ENCODE measurements at places on chromosomes 4 and X. TPM values are rescaled to one million over a fixed set of nuclear protein-coding genes. Genes with fewer than 3 reads are reported as not detected.

The FAM184B gene
- total RNA-seq: not detected

The FAM47E gene
- total RNA-seq: 1.0 TPM

The CDX4 gene
- total RNA-seq: not detected

The MAOA gene
- 174 TPM for total RNA-seq

The IL9R gene
- total RNA-seq: not detected

The RNF128 gene
- 0.78 TPM for total RNA-seq

The MAGEC3 gene
- total RNA-seq: not detected

The ETDA gene
- total RNA-seq: not detected

The UGT8 gene
- 0.11 TPM for total RNA-seq

The BST1 gene
- total RNA-seq: 10.2 TPM

The TRMT44 gene
- 11.4 TPM for total RNA-seq

The MAGEA4 gene
- not detected for total RNA-seq

The CT45A5 gene
- total RNA-seq: not detected

The UNC5C gene
- total RNA-seq: 3.8 TPM

The PAGE4 gene
- not detected for total RNA-seq

The CT45A3 gene
- not detected for total RNA-seq

The SPANXD gene
- not detected for total RNA-seq

The FGF2 gene
- total RNA-seq: 4.3 TPM

- DNase-seq: no peak
Observed at GRCh38 chr4:80307183-80307735, 28.3 kb upstream of the CFAP299 start.

- peak; percentile 99 for DNase-seq
Observed at GRCh38 chrX:1391707-1392375, at the start of gene SLC25A6. TSS of gene SLC25A6 (minus strand) at chrX:1392113. CDS start at chrX:1392009, 104 bp downstream.

- no peak for DNase-seq
Observed at GRCh38 chr4:52822972-52823701, 39.0 kb upstream of the RASL11B start.

GRCh38 chr4:71186566-71187403 lies 152.0 kb upstream of the SLC4A4 start:
- no peak for DNase-seq

GRCh38 chrX:33970028-33970967 lies 161.8 kb downstream of the FAM47A start:
- DNase-seq: no peak

DNA sequence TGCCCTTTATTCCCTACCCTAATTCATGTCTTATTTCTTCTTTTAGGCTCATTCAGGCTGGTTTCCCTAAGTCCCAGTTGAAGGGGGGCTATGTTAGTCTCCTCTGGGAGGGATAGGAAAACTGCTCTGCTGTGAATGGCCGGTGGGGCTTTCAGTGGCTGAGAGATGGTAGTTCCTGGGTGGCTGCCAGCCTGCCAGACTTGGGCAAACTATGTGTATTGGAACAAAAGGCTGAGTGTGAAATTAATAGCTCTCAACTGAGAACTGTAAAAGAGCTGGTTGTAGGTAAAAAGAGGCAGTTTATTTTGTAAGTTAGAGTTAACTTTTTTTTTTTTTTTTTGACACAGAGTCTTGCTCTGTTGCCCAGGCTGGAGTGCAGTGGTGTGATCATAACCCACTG lies 28.8 kb downstream of the ARHGAP10 start:
- DNase-seq: no peak

- peak; percentile 79 for DNase-seq
Observed at GRCh38 chr4:11367371-11367770, 61.3 kb downstream of the HS3ST1 start.

- DNase-seq: no peak
Observed at GRCh38 chr4:56127716-56128115, 179.0 kb downstream of the CEP135 start.

- no peak for DNase-seq
Observed at GRCh38 chrX:24657671-24658386, 10.7 kb upstream of the PCYT1B start.

GRCh38 chr4:89162496-89162895 lies 51.2 kb downstream of the TIGD2 start:
- DNase-seq: no peak

DNA sequence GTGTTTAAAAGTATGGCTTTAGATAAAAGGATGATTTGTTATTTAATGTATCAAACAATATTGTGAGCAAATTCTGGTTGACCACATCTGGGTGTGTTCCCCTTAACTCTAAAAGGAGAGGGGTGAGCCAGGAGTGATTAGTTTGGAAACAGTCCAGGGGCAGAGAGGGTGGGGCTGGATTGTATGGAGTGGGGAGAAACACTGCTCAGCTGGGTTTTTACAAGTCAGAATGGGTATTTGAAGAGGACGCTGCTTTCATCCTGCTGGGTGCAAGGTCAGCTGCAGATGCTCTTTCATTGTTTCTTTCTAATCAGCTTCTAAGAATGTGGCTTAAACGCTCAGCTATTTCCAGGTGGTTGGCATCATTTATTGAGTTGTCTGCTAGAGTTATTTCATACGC lies 82.8 kb upstream of the LIMCH1 start:
- DNase-seq: no peak

DNA sequence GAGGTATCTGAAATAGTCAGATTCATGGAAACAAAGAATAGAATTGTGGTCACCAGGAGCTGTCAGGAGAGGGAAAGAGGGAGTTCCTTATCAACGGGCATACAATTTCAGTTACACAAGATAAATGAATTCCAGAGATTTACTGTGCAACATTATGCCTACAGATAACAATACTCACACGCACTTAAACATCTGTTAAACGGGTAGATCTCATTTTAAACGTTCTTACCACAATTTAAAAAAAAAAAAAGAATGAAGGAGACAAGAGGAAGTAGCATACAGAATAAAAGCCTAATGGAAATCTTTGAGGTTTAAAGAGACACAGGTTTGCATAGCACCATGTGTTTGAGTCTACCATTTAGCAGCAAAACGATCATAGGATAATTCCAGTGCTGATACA lies 298.0 kb downstream of the DKK2 start:
- no peak for DNase-seq

DNA sequence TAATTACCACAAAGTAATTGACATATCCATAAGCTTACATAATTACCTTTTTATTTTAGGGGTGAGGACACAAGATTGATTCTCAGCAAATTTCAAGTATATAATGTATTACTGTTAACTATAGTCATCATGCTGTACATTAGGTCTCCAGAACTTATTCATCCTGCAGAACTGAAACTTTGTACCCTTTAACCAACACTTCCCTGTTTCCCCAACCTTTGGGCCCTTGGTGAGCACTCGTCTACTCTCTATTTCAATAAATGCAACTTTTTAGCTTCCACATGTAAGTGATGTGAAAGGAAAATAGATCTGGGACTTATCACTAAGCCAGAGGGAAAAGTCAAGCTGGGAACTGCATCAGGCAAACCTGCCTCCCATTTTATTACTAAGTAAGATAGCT lies 33.6 kb upstream of the CCNG2 start:
- DNase-seq: no peak

GRCh38 chr4:163470391-163470790 lies 3.2 kb downstream of the TKTL2 start:
- no peak for DNase-seq

GRCh38 chrX:139776599-139776998 lies 68.6 kb upstream of the MCF2 start:
- DNase-seq: no peak

GRCh38 chr4:121593760-121594159 lies 103.0 kb downstream of the ANXA5 start:
- DNase-seq: no peak

GRCh38 chr4:4633431-4633830 lies 91.6 kb upstream of the STX18 start:
- DNase-seq: no peak

GRCh38 chr4:10605746-10606482 lies 78.7 kb downstream of the CLNK start:
- no peak for DNase-seq

- DNase-seq: peak; percentile 79
Observed at GRCh38 chr4:140152751-140153418, 1.1 kb downstream of the MAML3 start.

DNA sequence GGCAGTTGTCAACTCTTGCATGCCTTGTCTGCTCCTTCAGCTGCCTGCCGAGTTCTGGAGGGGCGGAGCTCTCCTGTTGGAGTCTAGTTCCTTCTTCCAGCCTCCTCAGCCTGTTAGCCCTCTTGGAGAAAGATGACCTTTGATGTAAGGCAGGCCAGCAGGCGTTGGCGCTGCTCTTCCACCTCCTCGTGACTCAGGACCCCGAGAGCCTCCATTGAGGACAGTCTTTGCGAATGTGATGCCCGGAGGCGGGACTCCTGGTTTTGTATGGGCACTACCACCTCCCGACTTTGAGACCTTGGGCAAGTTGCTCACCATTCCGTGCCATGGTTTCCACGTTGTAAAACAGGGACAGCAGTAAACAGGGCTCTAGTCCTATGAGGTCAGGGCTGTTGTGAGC lies 108.3 kb downstream of the TENM3 start:
- DNase-seq: no peak

DNA sequence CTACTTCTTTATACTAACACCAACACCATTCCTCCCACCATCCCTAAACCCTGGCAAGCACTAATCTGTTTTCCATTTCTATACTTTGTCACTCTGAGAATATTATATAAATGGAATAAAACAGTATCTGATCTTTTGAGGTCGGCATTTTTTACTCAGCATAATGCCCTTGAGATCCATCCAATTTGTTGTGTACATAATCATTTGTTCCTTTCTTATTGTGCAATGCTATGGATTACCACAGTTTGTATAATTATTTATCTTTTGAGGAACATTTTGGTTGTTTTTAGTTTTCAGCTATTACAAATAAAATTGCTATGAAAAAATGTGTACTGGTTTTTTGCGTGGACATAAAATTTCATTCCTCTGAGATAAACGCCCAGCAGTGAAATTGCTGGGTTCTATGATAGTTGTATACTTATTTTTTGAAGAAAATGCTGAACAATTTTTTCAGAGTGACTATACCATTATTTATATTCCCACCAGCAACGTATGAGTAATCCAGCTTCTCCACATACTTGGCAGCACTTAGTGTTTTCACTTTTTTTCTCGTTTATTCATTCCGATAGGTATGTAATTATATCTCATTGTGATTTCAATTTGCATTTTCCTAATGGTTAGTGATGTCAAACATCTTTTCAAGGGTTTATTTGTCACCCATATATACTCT lies 154.3 kb upstream of the DCAF8L1 start:
- DNase-seq: no peak

- DNase-seq: no peak
Observed at GRCh38 chr4:92521941-92522340, 218.2 kb downstream of the GRID2 start.

DNA sequence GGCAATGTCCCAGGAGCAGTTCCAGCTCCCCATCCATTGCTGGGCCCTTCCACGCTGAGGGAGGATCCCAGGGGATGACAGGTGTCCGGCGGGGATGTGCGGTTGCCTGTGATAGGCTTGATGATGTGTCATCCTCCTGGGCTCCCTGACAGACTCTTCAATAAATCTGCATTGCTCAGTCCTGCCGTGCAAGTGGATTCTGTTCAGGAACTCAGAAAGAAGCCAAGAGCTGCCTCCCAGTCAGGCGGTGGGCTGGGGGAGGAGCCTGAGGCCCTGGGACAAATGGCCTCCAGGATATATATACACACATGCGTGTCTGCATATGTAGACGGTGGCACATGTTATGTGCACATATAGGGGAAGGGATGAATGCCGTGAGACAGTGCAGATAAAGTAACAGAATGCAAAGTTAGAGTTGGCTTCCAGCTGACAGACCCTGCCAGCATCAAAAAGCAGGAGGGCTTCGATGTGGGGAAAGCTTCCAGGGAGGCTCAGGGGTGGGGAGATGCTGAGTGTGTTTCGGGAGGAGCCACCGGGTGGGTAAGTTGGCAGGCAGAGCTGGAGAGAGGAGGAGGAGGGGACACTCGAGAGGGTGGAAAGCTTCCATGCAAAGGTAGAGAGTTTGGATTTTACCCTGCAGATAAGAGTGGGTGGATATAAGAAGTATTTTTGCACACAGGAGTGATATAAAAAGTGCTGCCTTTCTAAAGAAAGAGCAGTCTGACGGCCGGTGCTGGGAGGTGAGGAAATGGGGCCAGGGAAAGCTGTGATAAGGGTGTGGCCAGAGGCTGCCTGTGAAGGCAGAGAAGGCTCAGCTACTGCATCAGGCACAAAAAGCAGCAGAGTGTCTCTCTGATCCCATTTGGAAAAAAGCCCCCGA lies 28.5 kb upstream of the CRMP1 start:
- DNase-seq: no peak

DNA sequence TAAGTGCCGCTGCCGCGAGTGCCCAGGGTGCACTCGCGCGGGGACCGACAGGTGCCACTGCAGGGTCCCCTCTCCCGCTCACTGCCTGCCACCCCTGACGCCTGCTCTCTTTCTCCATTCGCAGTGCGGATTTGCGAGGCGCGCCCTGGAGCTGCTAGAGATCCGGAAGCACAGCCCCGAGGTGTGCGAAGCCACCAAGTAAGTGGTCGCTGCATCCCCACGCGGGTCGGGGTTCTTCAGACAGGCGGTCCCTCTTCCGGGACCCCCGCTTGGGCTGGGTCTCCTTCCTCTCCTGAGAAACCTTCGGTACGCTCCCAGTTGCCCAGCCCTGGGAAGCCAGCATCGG lies 547 bp downstream of the GUCY1A1 start:
- DNase-seq: peak; percentile 67

GRCh38 chr4:21888195-21888976 lies 60.2 kb downstream of the KCNIP4 start:
- no peak for DNase-seq

DNA sequence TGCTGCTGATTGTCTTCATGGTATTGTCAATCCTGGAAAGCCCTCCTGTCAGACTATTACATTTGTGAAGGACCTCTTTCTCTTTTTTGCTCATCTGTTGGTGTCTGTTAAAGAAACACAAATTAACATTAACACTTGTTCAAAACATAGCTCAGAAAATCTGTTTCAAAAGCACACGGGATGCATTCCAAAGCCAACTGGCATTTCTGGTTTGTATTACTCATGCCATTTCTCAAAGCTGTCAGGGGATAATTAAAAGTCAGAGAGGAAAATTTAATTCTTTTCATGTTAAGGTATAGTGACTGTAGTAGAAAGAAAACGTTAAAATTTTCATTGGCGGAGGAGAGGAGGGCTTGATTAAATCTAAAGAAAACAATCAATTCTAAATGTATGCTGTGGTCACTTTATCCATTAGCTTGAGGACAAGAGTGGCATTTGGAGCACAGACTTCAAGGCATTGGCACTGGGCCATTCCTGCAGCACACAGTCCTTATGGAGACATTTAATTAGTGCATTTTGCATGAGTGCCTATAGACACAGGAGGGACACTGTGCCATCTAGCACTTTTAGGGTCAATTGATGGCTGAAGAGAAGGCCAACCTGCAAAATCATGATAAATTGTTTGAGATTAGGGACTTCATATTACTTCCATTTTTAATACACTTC lies 21.2 kb upstream of the GLRA2 start:
- no peak for DNase-seq

- no peak for DNase-seq
Observed at GRCh38 chrX:150574559-150575418, 6.4 kb downstream of the MTM1 start.

DNA sequence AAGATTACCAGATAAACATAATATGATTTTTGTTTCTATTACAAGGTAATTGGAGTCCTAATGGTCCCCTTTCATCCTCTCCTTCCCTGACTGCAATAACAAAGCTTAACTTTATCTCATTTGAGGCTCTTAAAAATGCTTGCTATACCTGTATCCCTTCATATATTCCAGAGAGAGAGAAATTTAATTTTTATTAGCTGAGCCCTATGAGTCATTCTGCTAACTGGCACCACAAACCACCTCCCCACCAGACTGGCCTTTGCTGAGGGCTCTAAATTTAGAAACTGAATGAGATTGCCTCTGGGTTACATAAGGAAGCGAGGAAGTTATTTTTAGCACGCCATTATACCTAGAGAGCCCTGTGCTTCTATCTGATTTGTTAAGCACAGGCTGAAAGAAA lies 27.4 kb downstream of the CBLL2 start:
- DNase-seq: no peak

GRCh38 chr4:119081943-119082342 lies 53.7 kb upstream of the MYOZ2 start:
- no peak for DNase-seq

Measured in right atrium auricular region (tissue), 2 donors.